ENCODE measurements at places on chromosomes 4 and X. TPM values are rescaled to one million over a fixed set of nuclear protein-coding genes. Genes with fewer than 3 reads are reported as not detected.
A peak's percentile ranks its signal among the peaks of the same experiment; 100 is the strongest.

GRCh38 chr4:37197899-37198298 lies 46.6 kb upstream of the NWD2 start:
- DNase-seq = no peak

SATL1 gene
- not detected for total RNA-seq

DNA sequence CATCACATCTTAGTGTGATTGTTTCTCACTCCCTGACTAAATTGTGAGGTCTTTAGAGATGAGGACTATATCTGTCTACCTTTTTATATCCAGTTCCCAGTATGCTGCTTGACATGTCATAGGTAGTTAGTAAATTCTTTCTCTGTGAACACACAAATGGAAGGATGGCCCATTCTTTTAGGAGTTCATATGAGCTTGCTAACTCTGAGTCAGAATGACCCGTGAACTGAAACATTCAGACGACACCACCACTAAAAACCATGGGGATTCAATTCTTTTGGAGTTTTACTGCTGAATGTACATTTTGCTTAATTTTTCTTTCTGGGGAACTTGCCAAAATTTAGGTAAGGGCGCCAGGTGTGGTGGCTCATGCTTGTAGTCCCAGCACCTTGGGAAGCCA lies 13.9 kb downstream of the OFD1 start:
- DNase-seq = no peak

SLC9A7 gene
- total RNA-seq = 7.5 TPM

CT45A2 gene
- total RNA-seq = not detected

ZNF630 gene
- 1.5 TPM for total RNA-seq

TLR8 gene
- total RNA-seq = not detected

- DNase-seq = no peak
Observed at GRCh38 chrX:25344161-25344936, 328.6 kb upstream of the ARX start.

DNA sequence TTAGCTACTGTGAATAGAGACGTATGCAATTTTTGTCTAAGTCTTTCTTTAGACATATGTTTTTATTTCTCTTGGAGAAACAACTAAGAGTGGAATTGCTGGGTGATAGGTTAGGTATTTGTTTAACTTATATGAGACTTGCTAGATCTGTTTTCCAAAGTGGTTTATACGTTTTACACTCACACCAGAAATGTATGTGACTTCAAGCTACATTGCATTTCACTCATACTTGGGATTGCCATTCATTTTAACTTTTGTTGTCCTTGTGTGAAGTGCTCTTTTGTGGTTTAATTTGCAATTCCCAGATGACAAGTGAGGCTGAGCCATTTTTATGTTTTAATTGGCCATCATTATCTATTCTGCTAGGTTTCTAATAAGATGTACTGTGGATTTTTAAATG lies 817.2 kb downstream of the GLUD2 start:
- no peak for DNase-seq

RAB33A gene
- total RNA-seq = 0.91 TPM

ABCD1 gene
- total RNA-seq = 14.3 TPM

GRCh38 chrX:141214196-141214595 lies 28.1 kb downstream of the SPANXC start:
- DNase-seq = no peak

CXCL1 gene
- total RNA-seq = 20.0 TPM

SH2D1A gene
- not detected for total RNA-seq

GRCh38 chrX:31837445-31838049 lies 765.7 kb upstream of the FTHL17 start:
- no peak for DNase-seq

- peak; percentile 69 for DNase-seq
Observed at GRCh38 chr4:94641702-94642560, 115.8 kb upstream of the BMPR1B start.

- DNase-seq = no peak
Observed at GRCh38 chr4:165461159-165461821, 82.5 kb downstream of the CPE start.
